Activated T-helper 1 cell treated with Interleukin-2 at 50 U/mL for 16 hours (primary cell): ENCODE measurements at places on chromosomes 6 and 20.

- no peak for DNase-seq
Measured at GRCh38 chr20:56574531-56575142, 41.6 kb downstream of the FAM209B start.

GRCh38 chr20:8749986-8750385, 318.9 kb upstream of the PLCB4 start:
- DNase-seq, result no peak

- no peak for DNase-seq
Measured at GRCh38 chr20:20499439-20499838, 131.5 kb downstream of the INSM1 start.

DNA sequence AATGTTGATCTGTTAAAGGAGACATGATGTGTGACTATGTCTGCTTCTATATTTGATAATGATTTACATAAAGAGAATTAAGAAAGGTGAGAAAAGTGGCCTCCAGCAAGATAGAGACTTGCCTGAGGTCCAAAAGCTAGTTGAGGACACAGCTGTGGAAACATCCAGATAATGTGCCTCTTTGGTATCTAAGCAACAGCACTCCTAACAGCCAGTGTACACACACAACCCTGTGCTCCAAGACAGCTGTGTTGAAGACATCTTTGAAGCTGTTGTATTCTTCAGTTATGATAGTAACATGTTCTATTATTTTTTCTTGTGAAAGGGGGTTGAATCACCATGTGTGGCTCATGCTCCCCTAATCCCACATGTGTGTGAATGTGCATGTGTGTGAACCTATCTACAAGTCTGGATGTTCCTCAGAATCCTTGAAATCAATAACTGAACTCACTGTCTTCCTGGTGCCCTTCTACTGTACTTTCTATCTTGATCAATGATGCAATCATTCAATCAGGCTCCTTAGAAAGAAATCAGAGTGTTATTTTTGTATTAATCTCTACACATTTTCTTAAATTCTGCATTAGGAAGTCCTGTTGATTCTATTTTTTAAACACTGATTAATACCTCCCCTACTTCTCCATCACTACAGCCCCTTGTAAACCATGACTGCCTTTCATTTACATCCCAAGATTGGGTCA, 116.7 kb upstream of the SSTR4 start:
- no peak for DNase-seq

GRCh38 chr6:73932866-73933265, 236.9 kb downstream of the CD109 start:
- no peak for DNase-seq

- DNase-seq, result no peak
Measured at GRCh38 chr20:39632176-39632575, 670.0 kb downstream of the DHX35 start.

DNA sequence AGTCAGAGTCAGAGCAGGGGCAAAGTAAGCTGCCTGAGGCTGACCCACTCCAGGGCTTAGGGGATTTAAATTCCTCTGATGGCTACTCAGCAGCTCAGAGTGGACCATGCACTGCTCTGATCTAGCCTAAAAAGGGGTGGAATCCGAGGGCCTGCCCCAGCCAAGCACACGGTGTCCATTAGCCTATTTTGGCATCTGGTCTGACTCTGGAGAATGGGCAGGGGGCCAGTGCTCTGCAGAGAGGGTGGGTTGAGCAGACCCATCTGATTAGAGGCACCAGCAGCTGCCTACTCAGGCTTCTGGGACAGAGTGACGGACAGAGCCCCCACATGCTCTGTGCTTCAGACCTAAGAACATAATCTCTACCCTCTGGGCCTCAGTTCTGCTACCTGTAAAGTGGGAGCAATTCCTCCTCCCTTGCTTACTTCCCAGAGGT, 25.9 kb upstream of the TGM2 start:
- no peak for DNase-seq

DNA sequence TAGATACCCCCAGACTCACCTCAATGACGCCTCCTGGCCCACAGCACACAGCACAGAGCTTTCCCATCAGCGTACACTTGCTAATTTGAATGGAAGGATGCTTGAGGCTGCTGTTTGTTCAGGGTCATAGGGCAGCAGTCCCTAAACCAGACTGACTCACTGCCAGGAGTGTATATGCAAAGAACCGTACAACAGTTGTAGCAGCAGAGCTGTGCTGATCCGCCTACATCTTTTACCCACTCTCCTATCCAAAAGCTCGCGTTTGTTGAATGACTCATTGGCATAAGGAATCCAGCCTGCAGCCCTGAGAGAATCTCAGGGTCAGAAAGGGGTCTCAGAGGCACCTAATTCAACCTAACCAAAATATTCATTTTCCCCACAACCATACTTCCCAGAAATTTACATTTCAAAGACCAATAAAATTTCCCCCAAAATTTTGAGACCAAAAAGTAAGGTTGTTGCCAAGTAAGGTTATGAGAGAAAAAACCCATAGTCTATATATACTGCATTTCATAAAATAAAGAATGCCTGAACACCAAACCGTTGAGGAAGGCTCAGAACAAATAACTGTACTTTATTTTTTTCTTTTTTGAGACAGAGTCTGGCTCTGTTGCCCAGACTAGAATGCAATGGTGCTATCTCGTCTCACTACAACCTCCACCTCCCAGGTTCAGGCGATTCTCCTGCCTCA, 35.3 kb upstream of the CCND3 start:
- no peak for DNase-seq

GRCh38 chr6:112041535-112041934, 12.4 kb upstream of the CCN6 start:
- DNase-seq, result no peak

DNA sequence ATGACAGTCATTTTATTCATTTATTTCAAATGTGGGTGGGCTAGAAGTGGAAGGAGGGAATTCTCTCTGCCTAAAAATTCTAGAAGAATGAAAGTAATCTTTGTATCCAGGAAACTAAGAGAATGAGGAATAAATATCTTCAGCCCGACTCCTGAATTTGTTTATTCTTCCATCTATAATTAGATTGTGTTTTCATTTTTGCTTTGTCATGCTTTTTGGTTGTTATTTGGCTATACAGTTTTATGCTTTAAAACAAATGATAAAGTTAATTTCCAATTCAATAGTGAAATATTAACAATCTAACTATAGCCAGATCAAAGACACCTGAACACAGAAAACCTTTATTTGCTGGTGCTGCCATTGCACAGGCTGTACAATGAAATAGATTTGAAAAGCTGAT, 521.3 kb downstream of the KIF16B start:
- no peak for DNase-seq

DNA sequence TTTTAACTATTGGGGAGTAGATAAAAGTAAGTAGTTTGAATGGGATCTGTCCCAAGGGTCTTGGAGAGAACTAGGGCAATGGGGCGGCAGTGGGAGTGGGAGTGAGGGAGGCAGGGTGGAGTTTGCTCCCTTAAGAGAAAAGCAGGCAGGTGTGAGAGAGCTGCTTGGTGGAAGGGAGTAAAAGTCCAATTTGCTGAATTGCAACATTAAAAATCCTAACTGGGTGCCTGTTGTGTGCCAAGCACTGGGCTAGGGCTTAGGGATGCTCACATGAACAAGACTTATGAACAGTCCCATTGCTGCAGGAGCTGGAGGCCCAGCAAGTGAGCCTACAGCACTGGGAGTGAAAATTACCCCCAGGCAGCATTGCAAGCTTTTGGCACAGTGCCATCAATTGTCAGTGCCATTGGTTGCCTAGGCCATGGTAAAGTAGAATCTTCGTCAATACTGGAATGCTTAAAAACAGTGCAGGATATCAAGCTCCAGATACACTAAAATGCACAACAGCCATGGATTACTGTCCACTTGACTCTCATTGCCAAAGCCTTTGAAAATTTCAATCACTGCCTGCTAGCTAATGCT, 277.7 kb upstream of the JARID2 start:
- DNase-seq, result no peak

- no peak for DNase-seq
Measured at GRCh38 chr20:44247586-44248409, 690 bp downstream of the GDAP1L1 start.

- no peak for DNase-seq
Measured at GRCh38 chr6:137808191-137808590, 58.9 kb upstream of the TNFAIP3 start.

DNA sequence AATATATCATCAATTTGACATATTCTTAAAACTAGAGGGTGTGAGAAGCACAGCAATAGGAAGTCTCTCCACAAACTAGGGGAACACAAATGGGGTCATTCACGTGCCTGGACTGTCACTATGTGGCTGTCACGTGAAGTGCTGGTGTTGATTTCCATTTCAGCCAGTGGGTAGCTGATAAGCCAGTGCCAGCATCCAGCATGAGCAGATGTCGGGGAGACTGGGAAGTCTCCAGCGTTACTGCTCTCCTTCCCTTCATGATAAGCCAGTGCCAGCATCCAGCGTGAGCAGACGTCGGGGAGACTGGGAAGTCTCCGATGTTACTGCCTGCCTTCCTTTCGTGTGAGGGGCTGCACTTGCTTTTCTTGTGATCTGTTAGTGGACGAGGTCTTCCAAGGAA, 5.6 kb upstream of the SLC17A9 start:
- DNase-seq, result no peak

DNA sequence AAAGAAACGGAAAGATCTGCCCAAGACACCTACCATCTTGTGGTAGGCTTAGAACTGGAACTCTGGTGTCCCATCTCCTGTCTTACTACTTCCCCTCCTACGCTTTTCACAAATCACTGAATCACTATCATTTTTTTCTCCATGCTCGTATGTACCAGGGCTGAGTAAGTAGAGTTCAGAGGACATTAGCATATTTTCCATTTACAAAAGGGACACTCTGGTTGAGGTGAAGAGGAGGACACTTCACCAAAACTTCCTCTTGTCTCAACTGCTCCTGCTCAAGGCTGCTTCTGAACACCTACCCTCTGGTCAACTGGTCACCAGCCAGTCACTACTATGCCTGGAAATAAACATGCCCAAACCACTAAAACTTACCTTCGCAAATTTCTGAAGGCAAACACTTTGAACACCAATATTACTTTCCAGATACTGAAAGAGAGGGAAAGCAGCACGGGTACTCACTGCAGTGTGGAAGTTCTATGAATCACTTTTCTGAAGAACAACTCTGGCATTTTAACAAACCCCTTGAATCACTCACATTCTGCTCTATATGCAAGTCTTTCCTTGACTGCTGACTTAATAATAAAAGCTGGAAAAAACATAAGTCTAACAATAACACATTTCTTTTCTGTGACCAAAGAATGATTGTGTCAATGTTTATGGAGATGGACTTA, 123.3 kb downstream of the INSM1 start:
- DNase-seq, result no peak
